ENCODE measurements at places on chromosomes 6 and 20.
A peak's percentile ranks its signal among the peaks of the same experiment; 100 is the strongest.

- DNase-seq = no peak
Observed at GRCh38 chr20:9196110-9196509, 127.2 kb downstream of the PLCB4 start.

- DNase-seq = no peak
Observed at GRCh38 chr6:45597424-45597823, 219.7 kb upstream of the SUPT3H start.

GRCh38 chr6:117553142-117553541, 49.2 kb downstream of the GOPC start:
- DNase-seq = no peak

- peak; percentile 83 for DNase-seq
Observed at GRCh38 chr6:24930431-24930871, 5.3 kb downstream of the RIPOR2 start.
